ENCODE measurements at places on chromosomes 11 and 22.
A peak's percentile ranks its signal among the peaks of the same experiment; 100 is the strongest.

- no peak for DNase-seq
These were observed 42.8 kb upstream of the NUP50 start for GRCh38 chr22:45120931-45121330.

DNA sequence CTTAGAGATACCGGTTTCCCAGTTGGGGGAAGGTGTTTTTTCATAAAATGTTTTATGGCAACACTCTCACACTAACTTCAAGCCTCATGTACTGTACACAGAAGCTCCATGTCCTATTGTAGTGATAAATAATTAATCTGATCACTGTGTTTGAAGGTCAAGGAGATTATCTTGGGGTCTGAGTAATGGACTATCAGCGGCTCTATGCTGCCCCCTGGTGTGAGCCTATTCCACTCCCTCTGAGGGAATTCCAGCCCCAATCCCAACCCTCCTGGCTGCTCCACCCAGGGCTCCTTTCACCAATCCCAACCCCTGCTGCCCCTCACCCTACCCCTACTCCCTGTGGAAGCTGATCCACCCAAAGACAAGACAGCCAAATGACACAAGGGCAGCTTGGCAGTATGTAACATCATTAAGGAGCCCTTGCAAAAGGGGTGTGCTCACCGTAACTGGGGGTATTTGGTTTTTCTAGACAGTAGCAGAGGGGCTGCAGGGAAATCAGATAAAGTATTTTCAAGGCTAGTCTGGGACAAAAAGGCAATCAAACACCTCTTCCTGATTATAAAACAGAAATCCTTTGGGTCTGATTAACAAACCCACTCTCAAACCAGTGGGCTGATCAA lies 22.3 kb downstream of the HPS4 start:
- DNase-seq: peak; percentile 88

- DNase-seq: no peak
These were observed 36.0 kb upstream of the LDLRAD3 start for GRCh38 chr11:35907648-35908431.

- DNase-seq: no peak
These were observed 1308.3 kb downstream of the TBC1D22A start for GRCh38 chr22:48070760-48071159.

GRCh38 chr11:124441519-124441918 lies 4.0 kb downstream of the OR8B8 start:
- DNase-seq: no peak

DNA sequence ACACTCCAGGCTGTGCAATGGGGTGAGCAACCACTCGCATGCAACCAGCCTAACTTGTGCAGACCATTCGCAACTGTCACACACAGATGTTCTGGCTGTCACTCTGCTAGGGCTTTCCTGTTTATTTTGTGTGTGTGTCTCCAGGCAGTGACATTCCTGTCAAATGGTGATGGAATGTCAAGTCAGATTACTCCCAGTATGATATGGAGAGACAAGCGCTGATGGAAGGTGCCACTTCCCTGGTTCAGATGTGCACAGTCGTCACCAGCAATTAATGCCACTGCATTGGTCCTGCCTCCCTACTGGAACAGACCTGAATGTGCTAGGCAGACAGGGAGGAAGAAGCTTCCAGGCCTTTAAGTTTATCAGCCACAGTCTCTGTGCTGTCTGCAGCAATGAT lies 442.4 kb upstream of the ISX start:
- no peak for DNase-seq

GRCh38 chr11:11251394-11251970 lies 101.6 kb downstream of the CSNK2A3 start:
- DNase-seq: no peak

DNA sequence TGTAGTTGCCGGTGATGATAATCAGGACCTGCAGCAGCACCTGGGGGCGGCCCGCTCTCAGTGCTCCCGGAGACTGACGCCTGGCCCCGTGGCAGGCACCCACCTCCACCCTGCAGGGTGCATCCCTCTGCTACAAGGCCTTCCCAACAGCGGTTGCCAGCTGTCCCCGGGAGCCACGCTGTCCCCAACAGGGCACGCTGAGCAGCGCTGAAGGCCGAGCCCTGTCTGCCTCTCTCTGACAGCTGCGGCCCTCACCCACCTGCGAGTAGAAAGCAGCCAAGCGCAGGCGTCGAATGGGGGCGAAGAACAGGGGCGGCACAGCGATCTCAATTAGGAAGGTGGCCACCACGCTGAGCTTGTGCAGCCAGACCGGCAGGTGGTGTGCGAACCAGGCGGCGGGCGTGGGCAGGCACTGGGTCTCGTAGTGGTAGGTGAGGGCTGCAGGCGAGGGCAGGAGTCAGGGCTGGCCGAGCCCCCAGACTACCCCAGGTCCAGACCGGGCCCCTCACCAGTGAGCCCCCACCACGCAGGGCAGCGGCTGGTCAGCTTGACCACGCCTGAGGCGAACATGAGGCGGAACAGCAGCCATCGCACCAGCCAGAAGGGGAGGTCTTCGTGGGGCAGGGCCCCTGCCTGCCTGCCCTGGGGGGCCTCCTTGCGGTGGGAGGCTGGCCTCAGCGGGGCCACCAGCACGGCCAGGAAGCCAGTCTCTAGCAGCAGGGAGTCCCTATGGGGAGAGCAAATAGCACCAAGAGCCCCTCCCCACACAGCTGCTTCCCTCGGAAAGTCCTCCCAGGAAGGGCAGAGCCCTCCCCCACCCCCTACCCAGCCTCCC lies 1.5 kb downstream of the LMF2 start:
- no peak for DNase-seq

- no peak for DNase-seq
These were observed 12.5 kb downstream of the IRAG1 start for GRCh38 chr11:10680956-10681487.

DNA sequence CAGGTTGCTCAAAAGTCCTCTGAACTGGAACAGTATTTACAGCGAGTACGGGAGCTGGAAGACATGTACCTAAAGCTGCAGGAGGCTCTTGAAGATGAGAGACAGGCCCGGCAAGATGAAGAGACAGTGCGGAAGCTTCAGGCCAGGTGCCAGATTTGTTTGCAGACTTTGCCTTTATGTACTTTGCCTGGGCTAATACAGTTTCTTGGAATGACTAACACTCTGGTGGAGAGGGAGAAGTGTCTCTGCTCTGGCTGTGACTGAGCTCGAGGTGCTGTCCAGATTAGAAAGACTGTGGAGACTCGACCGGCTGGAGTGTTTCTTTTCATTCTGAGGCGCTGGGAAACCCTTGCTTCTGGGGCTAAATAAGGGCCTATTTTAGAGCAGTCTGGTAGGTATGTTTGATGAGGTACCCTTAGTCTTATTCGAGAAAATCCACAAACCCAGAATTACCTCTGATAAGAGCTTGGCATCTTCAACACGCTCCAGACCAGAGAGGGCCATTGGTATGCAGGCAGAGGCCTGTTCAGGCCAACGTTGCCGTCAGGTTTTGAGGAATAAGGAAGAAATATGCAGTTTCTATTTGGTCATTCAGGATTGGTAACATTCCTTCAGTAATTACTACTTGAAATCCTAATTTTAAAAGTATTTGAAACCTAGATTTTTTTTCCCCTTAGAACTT lies 76.5 kb downstream of the SWAP70 start:
- no peak for DNase-seq

DNA sequence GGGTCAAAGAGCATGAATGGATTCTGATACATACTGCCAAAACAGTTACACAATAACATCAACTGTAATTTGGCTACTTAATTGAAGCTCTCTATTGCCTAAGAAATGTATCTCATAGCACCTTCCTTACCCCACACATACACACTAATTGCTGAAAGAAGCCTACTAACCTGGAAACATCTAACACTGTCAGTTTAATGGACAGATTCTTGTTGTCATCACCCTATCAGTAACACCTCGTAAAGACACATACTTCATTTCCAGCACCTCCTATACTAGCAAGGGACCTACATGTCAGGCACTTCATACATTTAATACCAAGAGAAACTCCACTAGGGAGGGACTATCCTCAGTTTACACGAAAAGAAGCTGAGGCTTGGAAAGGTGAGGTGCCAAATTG lies 9.9 kb downstream of the NAP1L4 start:
- no peak for DNase-seq

DNA sequence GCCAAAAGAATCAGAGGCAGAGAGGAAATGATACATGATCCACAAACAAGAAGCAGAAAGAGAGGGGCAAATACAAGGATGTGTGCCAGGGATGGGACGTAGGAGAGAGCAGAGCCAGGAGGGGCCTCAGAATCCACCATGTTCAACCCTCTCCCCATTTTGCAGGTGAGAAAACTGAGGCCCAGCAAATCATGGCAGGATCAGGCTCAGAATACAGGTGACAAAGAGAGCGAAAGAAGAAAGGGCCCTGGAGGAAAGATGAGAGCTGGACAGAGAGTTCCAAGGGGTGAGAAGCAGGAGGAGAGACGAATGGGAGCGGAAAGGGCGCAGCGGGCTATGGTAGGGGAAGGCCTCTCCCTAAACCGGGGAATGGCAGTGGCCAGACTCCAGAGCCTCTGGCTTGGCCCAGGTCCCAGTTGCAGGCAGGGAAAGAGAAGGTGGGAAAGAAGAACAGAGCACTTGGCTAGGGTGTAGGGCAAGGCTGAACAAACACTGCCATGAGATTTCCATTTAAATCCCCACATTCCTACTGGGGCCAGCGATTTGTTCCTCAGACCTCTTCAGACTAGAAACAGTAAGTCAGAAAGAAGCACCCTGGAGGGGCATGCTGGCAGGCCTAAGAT lies 44.4 kb upstream of the TSKU start:
- DNase-seq: no peak

GRCh38 chr11:69697861-69698260 lies 6.0 kb downstream of the FGF19 start:
- DNase-seq: no peak

GRCh38 chr11:15602785-15603567 lies 488.3 kb downstream of the INSC start:
- DNase-seq: no peak

DNA sequence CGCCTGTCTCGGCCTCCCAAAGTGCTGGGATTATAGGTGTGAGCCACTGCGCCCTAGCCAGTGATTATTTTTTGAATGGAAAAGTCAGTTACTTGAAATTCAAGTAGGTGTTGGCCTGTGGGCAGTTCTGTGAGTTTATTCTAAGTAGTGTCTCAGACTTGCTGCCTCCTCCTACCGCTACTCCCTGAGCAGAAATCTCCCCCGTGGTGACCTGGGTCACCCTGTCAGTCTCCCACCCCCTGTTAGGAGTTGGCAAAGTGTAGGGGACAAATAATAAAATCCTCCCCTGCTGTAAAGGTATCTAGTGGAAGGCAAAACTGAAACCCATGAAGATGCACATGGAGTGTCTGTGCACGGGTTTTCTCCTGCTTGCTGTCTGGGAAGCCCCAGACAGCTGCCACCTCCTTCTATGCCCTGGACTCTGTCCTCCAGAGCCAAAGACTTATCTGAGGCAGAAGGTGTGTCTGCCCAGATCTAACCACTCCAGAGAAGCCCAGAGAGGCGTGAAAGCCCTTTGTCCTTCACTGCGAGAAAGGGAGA lies 26.3 kb downstream of the SNAP29 start:
- no peak for DNase-seq

GRCh38 chr11:19880088-19880345 lies 167.4 kb downstream of the NAV2 start:
- no peak for DNase-seq

DNA sequence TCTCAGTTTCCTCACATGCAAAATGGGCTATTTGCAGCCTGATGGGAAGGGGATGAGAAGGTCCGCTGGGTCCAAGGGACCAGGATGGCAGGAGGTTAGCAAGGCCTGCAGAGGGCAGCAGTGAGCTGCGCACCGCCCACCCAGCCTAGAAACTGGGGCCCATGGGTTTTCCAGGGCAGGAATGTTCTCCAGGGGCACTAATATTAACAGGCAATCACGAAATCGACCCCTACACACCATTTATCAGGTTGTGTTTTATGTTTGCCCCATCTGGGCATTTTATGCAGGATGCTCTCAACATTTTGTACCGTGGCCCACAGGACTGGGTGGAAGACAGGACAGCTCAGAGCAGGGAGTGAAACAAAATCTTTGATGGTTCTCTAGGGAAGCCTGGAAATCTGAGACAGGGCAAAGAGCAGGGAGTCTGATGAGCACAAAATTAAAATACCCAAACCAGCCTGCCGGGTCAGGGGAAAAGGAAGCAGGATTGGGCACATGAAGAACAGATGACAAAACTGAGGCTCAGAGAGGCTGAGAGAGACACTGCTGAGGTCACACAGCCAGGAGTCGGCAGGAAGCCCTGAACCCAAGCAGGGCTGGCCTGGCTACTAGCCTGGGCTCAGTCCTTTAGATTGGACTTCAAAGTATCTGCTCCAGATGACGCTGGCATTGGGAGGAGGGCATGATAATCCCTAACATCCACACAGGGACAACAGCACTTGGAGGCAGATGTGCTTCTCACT lies 1.6 kb upstream of the BCR start:
- DNase-seq: peak; percentile 84

GRCh38 chr11:79440571-79441460 lies at the start of gene TENM4:
Gene TENM4 (minus strand): TSS chr11:79441030. CDS start chr11:79069944, 371,086 bp downstream.
- DNase-seq: peak; percentile 78

DNA sequence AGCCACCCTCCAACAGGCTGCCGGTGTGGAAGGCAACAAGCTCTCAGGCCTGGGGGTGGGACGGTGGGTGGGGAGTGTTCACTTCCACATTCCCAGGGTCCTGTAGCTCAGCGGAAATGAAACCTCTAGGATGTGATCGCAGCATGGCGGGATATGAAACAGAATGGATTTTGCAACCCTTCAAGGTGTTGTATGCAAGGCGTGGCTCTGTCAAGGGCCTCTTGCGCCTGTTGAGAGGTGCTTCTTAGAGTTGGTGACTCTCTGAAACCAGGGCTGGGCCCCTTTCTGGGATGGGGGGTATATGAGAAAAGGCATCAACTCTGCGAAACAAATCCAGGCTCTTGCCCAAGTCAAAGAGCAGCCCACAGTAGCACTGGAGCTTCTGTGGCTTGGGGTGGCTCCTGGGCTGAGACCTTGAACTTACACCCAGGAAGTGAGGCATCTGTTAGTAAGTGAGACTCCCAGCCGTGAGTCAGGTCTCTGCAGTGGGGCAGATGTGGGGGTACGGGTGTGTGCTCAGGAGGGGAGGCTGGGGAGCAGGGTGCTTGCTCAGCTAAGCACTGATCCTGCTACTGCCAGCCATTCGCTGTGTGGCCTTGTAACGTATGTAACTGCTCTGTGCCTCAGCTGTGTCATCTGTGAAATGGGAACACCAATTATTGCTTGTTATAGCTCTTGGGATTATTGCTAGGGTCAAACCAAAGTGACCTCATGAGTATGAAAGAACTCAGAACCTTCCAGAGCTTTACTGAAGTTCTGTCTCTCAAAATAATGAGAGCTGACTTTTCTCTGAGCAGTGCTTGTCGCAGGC lies 28.3 kb downstream of the NECTIN1 start:
- no peak for DNase-seq

GRCh38 chr11:121091492-121092152 lies 9.4 kb upstream of the TECTA start:
- no peak for DNase-seq

GRCh38 chr22:42929838-42930155 lies 72.7 kb upstream of the ARFGAP3 start:
- DNase-seq: no peak

Data from nephron progenitor cell (in vitro differentiated cells).